Stimulated activated CD4-positive, alpha-beta T cell treated with anti-CD3 and anti-CD28 coated beads, TNF-alpha, amount 100 ng/mL, for 1 hour (primary cell): ENCODE measurements at places on chromosomes 16 and 17.
A peak's percentile ranks its signal among the peaks of the same experiment; 100 is the strongest.

DNA sequence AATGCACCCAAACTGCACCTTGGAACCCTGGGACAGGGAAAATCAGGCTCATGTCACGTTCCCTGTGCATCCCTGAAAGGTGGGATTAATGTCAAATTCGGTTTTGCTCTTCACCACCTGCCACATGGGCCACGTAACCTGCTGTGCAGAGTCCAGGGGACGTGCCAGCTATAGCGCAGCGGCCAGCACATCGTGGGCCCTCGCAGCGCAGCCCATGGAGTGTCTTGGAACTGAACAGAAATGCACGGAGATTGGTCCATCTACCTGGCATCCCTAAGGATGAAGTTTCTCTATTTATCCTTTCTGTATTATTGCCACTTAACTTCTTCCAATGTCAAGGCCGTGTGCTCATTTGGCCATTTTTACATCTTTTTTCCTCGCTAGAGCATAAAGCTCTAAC is 68.1 kb upstream of the TRAP1 start:
- no peak for DNase-seq

DNA sequence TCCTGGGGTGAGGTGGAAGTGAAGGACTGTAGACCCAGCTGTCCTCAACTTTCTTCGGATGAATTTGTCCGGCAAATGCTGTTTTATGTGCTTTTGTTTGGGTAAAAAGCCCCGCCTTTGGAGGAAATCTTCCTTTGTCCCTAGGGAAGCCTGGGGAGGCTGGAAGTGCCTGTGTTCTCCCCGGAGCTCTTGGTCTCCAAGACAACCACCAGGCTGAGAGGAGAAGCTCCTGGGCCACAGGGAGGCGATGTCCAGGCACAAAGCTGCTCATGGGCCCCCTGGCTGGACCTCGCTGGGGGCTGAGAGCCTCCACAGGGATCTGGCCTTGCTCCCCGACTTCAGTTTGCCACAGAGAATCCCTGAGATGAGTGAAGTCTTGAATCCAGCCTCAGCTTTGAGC is 293.1 kb upstream of the N4BP1 start:
- DNase-seq, result no peak

- DNase-seq, result no peak
Observed at GRCh38 chr16:84739349-84740124, 39.7 kb downstream of the USP10 start.

- DNase-seq, result no peak
Observed at GRCh38 chr17:80872501-80873306, 118.9 kb upstream of the CHMP6 start.

DNA sequence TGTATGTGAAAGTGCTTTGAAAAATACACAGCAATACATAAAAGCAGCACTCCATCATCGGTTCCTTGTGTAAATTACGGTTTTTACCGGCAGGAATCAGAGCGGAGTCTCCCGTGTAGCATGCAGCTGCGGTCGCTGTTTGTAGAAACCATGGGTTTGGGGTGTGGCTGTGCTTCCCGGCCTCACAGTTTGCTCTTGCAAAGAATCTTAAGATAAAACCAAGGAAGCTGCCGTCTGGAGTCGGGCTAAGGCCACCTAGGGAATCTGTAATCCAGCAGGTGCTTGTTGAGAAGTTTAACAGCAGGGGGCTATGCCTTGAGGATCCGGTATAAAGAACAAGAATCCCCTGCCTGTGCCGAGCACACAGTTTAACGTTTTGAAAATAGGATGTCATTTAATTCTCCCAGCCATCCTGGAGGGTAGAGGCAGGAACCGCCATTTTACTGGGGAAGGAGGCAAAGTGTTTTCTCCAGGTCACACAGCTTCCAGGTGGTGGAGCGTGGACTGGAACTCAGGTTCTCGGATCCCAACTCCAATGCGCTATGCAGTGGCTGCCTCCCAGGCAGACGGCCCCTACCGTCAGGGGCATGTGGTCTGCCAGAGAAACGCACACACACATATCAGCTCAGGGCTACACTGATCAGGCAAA is 6.0 kb upstream of the TLCD3A start:
- no peak for DNase-seq

DNA sequence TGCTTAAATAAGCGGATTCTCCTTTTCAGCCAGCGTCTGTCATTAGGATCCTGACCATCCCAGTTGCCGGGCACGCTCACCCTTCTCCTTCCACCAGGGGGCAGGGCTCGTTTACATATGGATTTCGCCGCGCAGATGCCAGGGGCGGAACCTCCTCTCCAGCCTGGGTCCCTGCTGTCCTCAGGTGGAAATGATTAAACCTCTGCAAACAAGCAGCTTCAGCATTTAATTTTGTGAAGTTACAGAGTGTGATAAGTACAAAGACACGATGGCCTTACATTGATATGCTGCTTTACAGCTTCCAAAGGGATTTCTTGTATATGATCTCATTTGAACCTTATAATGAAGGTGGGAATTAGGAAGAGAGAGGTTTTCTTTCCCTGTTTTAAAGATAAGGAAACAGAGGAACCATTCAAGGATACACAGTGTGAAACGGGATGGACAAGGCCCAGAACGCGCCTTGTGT is 3.9 kb upstream of the KRT28 start:
- peak; percentile 38 for DNase-seq

DNA sequence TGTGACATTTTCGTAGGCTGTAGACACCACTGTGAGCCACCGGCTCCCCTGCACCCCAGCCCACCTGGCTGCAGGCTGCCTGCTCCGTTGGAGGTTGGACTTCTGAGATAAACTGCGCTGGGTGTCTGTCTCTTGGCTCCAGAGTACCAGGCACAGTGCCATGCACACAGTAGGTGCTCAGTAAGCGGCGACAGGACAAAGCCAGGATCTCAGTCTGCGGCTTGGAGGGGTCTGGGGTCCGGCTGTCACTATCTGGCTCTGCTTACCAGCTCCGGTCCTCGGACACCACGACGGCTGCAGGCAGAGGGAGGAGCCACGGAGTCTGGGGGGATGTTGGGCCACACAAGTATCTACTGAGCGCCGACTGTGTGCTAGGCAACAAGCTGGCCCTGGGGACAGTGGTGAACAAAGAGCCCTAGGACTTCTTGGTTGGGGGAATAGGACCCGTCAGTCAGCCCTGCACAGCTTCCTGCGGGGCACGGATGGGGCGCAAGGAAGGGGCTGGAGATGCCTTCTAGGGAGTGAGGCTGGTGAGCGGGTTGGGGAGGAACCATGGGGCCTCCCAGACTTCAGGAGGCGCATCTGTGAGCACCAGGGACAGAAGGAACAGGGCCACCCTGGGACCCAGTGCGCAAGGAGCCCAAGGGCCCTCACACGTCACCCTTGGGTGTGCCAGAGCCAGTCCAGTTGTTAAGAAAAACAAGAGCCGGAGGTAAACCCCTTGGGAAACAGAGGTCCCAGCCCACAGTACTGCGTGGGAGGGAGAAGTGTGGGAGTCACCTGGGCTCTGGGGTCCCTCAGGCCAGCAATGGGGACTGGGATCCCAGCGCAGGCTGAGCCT is 17.3 kb downstream of the JPH3 start:
- DNase-seq, result no peak

- no peak for DNase-seq
Observed at GRCh38 chr16:69865701-69866100, 85.4 kb upstream of the CLEC18A start.

DNA sequence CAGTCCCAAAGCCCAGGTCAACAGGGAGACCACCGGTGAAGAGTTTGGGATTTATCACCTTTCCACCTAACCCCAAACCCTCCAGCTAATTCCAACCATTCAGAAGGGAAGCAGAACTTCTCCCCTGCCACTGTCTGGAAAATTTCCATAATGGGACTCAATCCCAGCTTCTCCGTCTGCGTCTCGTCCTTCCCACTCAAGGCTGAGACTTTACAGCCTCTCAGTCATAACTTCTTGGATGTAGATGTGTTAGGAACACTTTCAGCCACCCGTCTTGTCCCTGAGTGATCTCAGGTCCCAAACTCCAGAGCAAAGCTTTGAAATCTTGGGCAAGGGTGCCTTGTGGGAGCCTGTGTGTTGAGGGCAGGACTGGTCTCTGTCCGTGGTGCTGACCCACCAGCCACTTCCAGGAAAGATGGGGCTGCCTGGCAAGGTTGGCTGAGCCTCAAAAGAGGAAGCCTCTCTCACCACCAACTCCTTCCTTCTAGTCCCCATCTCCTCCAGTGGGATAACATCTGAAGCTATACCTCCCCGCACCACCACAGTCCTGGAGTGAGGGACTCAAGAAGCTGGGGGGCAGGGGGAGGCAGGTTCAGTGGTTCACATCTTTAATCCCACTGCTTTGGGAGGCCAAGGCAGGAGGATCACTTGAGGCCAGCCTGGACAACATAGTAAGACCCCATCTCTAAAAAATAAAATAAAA is 9.3 kb downstream of the GAS2L2 start:
- no peak for DNase-seq
